Right lobe of liver (tissue), 6 donors: ENCODE measurements at places on chromosomes 3 and 15.

DNA sequence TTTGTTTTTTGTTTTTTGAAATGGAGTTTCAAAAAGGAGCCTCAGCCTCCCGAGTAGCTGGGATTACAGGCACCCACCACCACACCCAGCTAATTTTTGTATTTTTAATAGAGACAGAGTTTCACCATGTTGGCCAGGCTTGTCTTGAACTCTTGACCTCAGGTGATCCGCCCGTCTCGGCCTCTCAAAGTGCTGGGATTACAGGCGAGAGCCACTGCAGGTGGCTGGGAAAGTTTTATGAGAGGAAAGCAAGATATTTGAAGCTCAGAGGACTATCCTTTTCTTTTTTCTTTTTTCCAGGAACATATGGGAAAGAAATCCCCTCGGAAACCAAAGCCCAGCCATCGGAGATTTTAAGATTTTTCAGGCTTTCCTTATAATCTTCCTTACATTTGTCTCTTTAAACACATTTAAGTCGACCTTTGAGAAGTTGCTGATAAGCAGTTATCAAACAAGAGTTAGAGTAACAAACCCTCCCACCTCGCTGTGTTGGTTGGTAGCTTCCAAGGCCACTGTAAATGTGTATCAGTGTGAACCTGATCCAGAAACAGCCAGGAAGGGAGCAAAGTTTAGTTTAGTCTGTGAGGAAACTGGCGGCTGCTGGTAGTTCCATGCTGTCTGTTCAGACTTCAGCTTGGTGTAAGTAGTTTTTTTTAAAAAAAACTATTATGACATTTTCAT lies 34.5 kb upstream of the MAP3K13 start:
- DNase-seq: peak; percentile 65

- no peak for DNase-seq
Measured at GRCh38 chr3:183620252-183620628, 15.2 kb upstream of the KLHL24 start.

DNA sequence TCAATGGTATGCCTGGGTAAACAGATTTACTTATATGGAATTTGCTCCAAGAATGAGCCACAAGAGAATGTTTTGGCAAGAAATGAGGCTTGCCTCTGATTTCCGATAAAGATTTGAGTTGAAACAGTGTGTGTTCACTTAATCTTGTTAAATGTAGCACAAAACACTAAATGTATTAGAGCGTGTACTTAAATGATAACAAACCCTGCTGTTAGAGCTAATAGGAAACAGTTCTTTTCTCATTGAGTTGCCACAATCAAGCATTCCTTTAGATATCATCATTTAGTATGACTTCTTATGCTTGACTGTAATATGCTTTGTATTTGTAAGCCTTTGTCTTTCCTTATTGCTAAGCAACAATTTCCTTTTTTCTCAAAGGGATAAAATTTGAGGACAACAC lies 353.6 kb upstream of the ZNF717 start:
- no peak for DNase-seq

- no peak for DNase-seq
Measured at GRCh38 chr3:47296562-47297302, 14.0 kb downstream of the KLHL18 start.

GRCh38 chr3:150331978-150332568 lies 76.0 kb upstream of the TSC22D2 start:
- no peak for DNase-seq

GRCh38 chr3:128683957-128684356 lies 33.3 kb upstream of the RPN1 start:
- DNase-seq: no peak

GRCh38 chr15:76433798-76434400 lies 97.3 kb downstream of the ISL2 start:
- DNase-seq: no peak

GRCh38 chr3:134291319-134292254 lies 40.9 kb upstream of the RYK start:
- DNase-seq: peak; percentile 29

DNA sequence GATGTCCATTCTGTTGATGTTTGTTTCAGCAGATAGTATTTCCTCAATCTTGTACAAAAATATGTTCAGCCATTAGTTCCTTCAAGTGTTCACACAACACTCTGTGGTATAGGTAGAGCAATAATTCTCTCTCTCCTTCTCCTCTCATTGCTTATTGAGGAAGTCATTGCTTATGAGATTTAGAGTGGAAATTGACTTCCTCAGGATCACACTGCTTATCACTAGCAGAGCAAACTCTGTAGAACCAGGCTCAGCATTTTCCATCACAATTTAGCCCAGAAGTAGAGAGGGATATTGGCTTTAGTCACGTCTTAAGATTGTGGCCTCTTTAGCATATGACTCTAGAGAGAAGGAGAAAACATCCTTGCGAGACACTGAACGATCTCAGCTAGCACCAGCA lies 31.2 kb downstream of the RAB11A start:
- no peak for DNase-seq

- no peak for DNase-seq
Measured at GRCh38 chr15:62088353-62088693, 21.5 kb downstream of the C2CD4A start.

- no peak for DNase-seq
Measured at GRCh38 chr3:133997871-133998635, 31.7 kb downstream of the SLCO2A1 start.

DNA sequence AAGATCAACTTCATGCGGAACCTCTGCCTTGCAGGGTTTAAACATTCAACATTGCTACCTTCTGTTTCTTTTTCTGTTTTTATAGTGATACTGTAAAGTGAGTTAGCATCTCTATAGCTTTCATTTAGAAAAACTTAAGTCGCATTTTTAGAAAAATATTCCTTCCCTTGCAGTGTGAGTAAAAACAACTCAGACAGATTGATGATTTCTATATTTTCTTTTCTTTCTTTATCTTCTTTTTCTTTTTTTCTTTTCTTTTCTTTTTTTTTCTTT lies 2.8 kb upstream of the MEIS2 start:
- no peak for DNase-seq

DNA sequence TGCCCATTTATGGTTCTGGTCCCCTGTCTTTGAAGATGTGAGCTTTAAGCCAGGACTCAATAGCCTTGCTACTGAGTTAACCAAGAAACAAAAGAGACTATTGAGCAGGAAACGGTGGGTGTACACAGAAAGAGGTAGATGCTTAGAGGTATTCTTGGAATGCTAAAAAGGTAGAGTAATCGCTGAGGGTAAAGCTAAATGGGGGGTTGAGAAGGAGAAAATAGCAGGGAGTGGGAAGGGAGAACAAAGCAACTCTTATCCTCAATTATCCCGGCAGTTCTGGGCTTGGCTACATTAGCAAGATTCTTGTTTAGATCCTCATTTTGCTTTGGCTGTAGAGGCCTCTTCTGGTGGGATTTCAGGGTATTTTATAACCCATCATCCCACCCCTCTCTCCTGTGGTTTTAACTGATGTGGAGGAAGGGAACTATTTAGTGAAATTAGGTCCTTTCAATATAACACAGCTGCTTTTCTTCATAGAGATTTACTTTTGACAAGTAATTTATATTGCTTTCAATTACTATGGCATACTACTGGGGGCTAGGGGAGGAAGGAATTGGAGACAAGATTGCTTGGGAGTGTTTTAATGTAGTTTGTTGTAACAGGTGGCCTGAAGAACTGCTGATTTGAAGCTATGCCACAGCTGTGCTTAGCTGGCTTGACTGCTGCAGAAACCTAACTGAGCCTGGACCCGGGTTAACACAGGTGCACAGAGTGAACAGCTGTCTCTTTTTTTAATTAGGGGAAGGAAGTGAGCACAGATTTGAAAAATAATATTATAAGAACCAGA lies 234.3 kb upstream of the CCDC54 start:
- DNase-seq: no peak

- DNase-seq: no peak
Measured at GRCh38 chr15:48653216-48653615, 7.7 kb upstream of the FBN1 start.

DNA sequence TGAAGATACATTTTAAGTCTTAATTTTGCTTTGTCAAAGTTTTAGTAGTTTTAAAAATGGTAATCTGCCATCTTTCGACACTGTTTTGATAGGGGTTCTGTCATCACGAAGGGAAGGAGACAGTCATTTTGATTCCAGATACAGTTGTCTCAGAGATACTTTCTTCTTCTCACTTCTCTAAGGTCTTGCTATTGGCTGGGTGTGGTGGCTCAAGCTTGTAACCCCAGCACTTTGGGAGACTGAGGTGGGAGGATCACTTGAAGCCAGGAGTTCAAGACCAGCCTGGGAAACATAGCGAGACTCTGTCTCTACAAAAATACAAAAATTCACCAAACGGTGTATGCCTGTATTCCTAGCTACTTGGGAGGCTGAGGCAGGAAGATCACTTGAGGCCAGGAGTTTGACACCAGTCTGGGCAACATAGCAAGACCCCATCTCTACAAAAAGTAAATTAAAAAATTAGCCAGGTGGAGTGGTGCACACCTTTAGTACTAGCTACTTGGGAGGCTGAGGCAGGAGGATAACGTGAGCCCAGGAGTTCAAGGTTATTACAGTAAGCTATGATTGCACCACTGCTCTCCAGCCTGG lies 3.3 kb downstream of the RAB8B start:
- no peak for DNase-seq

GRCh38 chr3:56792193-56792592 lies 9.6 kb downstream of the ARHGEF3 start:
- peak; percentile 28 for DNase-seq

DNA sequence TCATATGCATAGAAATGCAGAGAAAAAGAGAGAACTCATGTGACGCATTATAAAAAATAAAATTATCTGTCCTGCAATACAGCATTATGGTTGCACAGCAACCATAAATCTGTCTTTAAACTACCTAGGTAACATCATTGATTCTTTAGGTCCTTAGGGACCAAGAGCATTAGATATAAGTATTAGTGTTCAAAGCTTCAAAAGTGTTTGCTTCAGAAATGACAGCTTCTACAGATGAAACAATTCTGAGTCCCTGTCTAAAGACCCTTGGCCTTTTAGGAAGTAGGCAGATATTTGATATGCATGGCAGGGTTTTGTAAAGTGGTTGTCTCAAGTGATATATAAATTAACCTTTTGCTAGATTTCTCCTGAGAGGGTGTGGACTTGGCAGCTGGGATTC lies 454.2 kb downstream of the GBE1 start:
- no peak for DNase-seq

DNA sequence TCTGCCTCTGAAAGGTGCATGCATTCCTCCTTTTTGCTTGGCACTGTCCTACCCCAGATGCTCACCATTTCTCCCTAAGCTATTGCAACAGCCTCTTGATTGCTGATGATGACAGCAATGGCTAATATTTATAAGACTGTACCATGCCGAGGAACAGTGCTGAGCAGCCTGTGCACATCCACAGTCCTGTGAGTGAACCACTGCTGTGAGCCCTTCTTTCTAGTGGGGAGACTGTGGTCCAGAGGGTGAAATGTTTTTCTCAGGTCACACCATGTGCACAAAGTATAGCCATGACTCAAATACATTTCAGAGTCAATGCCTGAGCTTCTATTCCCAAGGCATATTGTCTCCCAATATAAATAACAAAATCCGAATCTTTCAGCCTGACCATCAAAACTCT lies 231.2 kb upstream of the LRTM1 start:
- no peak for DNase-seq

GRCh38 chr3:196524527-196524926 lies 9.4 kb upstream of the SMCO1 start:
- DNase-seq: no peak

DNA sequence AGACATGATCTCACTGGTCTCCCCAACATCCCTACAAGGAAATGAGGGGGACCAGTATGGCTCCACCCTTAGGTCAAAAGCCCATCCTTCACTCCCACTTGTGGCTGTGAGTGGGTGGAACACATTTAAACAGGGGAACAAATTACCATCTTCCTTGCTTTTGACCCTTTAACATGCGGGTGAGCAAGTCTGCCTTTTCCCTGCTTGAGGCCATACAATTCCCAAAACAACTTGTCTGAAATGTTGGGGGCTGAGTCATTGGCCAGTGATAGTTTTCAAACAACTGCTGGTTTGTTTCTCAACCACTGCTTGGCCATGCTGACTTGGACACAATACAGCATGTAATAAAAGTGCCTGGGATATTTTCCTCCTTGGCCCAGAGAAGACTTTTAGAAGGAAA lies 39.6 kb downstream of the COL8A1 start:
- DNase-seq: no peak
